ENCODE measurements at places on chromosomes 5 and 9.

GRCh38 chr5:159864885-159865691, 51.2 kb upstream of the ADRA1B start:
- DNase-seq: no peak

DNA sequence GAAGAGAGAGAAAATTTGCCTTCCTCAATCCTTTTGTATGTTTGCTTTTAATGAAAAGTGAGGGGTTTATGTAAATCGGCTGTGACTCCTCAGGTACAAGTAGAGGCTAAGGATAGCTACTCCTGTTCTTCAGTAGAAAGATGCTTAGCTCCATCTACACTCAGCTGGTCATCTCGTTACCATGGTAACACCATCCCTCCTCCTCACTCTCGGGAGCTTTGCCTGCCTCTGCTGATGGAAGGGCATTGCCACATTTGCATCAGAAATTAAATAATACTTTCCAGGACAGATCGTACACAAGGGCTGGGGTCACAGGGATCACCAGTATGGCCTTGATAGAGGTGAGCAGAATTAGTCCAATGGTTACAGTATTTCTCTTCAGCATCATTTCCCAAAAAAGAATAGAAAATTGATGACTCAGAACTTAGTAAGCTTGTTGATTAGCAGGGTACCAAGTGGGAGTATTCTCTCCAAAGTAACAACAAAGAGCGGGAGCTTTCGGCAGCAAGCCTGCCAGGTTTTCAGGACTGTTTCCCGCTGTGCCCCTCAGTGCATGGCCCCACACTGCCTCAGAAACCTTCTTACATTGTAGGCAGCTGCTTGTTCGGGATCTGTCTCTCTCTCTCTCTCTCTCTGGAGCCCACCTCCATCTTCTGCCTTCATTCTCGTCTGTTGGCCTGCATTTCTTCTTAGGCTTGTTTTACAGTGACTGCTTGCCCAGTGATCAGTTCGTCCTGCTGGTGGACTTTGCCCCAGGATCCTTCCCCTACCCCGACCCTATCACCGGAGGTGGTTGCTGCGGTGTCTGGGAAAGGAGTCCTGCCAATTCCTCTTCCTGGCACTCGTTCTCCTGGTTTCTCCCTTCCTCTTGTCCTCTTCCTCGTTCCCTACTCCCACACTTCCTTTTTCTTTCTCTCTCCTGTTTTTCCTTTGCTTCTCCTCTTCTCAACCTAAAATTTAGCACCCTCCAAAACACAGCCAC, 51.9 kb upstream of the SNAPC3 start:
- DNase-seq: no peak

DNA sequence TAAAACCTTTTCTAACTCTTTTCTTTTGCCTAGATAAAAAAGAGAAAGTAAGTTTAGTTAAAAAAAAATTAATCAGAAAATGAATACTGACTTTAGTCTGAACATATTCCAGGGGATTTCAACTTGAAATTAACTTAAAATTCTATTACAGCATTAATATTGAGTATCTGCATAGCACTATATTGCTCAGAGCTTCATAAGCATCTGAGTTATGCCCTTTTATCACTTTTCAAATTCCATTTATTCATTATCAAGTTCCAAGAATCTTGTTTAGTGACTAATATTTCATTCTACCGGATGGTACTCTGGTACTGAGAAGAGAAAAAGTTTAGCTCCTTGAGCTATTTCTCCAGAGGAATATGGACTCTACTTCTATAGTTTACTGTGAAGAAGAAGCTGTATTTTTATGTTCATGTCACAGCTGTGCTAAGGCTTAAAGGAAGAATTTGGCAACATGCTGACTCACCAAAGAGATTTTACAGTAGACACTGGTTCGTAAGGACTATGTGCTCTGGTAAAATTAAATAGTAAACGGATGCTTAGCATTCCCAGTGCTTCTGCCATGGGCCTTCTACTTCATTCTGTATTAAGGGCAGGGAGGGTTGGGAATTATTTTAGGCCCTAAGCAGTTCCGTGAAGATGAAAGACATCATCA, 285.2 kb upstream of the SEMA6A start:
- no peak for DNase-seq

DNA sequence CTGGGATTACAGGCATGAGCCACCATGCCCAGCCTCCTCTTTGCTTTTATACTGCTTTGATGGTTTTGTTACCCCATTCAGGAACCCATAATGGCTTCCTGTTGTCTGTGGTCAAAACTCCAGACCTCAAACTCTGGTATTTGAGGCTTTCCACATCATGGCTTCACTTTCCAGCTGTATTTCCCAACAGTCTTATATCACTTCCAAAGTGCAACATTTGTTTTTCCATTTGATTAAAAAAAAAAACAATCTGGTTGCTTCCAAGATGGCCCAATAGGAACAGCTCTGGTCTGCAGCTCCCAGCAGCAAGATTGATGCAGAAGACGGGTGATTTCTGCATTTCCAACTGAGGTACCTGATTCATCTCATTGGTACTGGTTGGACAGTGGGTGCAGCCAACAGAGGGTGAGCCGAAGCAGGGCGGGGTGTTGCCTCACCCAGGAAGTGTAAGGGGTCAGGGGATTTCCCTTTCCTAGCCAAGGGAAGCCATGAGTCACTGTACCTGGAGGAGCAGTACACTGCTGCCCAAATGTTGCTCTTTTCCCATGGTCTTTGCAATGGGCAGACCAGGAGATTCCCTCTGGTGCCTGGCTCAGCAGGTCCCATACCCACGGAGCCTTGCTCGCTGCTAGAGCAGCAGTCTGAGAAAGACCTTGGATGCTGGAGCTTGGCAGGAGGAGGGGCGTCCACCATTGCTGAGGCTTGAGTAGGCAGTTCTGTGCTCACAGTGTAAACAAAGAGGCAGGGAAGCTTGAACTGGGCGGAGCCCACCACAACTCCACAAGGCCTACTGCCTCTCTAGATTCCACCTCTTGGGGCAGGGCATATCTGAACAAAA, 458.4 kb downstream of the KDM4C start:
- no peak for DNase-seq

DNA sequence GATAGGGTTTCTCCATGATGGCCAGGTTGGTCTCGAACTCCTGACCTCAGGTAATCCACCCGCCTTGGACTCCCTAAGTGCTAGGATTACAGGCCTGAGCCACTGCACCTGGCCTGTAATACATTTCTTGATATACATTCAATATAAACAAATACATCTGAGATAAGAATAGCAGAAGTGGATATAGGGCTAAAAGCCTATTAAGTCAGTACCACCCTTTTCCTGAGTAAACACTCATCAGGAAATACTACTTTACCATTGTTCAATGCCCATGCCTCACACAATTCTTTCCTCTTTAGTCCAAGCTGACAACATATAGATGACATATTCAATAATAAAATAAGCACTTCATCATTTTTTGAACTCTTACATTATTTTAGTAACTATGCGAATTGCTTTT, 64.8 kb downstream of the MRPS27 start:
- no peak for DNase-seq

DNA sequence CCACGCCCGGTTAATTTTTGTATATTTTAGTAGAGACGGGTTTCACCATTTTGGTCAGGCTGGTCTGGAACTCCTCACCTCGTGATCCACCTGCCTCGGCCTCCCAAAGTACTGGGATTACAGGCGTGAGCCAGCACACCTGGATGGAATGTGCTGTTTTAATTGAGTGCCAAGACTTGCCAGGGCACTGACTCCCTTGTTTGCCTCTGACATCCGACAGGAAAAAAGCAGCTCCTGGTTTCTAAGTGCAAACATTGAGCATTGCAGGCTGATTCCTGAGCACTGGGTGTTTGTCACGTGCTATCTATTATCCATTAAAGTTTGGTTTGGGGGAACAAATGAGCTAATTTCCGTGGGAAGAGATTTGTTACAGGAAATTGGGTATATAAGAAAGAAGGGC, 70.6 kb upstream of the CKMT2 start:
- no peak for DNase-seq

- DNase-seq: no peak
Observed at GRCh38 chr5:165000479-165001190, 1495.2 kb downstream of the MAT2B start.
